Retinal pigment epithelial cell (primary cell): ENCODE measurements at places on chromosomes 1 and 21.

- no peak for DNase-seq
These were observed 12.9 kb downstream of the TMEM9 start for GRCh38 chr1:201141418-201141817.

GRCh38 chr1:205915354-205915990 is 27.8 kb downstream of the SLC26A9 start:
- DNase-seq, result no peak

GRCh38 chr21:37984416-37984815 is 68.2 kb upstream of the KCNJ6 start:
- DNase-seq, result no peak

DNA sequence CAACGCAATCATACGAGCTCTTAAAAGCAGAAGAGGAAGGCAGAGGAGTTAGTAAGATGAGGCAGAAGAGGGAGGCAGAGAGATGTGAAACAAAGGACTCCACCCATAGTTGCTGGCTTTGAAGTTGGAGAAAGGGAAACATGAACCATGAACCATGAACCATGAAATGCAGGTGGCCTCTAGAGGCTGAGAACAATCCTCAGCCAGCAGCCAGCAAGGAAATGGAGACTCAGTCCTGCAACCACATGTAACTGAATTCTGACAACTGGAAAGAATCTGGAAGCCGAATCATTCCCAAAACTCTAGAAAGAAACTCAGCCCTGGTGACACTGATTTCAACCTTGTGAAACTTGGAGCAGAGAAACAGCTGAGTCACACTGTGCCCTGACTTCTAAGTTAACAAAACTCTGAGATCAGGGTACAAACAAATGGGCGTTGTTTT is 10.1 kb downstream of the DIPK1A start:
- DNase-seq, result no peak

DNA sequence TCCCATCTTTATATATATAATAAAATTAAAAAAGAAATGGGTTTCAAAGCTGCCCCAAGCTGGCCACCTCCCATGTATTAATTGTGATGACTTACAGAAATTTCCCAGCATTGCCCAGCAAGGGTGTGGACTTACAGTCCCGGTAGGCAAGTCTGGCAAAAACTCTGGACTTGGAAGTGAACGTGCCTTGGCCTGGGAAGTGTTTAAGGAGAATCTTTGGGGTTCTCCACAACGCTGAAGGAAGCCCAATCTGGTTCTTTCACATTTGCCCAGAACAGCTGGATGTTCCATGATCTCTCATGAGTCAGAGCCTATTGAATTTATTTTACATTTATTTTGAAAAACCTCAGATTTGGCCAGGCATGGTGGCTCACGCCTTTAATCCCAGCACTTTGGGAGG is 98.4 kb upstream of the SLC45A1 start:
- no peak for DNase-seq
